ENCODE measurements at places on chromosomes 6 and 20.
A peak's percentile ranks its signal among the peaks of the same experiment; 100 is the strongest.

- DNase-seq: no peak
These were observed 6.0 kb downstream of the TLDC2 start for GRCh38 chr20:36881888-36882287.

DNA sequence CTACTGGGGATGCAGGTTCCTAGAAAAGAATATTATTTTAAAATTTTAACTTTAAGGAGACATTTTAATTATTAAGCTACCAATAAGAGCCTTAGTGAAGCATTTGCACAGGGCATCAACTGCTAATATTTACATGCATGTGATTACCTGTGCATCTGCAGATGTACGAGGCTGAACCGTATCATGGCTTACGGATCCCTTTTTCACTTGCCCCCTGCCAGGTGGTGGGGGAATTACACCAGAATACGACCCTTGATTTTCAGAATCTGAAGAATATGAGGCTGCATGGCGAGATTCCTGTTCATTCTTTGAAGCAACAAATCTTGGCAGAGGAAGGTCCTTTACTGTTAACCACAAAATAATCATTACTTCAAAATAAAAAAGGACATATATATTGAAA, 42.7 kb downstream of the REPS1 start:
- DNase-seq: no peak

- DNase-seq: no peak
These were observed 31.6 kb upstream of the GJA10 start for GRCh38 chr6:89862698-89863097.

DNA sequence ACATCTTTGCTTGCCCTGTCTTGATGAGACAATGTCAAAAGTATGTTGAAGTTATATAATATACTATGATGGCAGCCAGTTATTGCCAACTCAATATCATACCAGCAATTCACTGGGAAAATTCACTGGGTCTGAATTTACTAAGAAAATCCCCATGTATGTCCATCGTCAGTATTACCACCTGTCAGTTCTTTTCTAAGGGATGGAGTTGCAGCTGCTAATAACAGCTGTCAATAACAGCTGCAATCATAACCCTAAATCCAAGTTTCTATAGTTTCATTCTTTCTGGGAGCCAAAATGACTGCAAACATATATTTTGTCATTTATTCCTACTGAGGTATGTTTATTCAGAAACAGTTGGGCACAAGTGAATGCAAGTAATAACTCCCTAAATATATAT, 132.6 kb upstream of the RIN2 start:
- no peak for DNase-seq

- peak; percentile 13 for DNase-seq
These were observed 824 bp downstream of the MPC1 start for GRCh38 chr6:166381733-166382499.

- DNase-seq: no peak
These were observed 176.4 kb downstream of the SOX4 start for GRCh38 chr6:21769968-21770367.

GRCh38 chr20:38271608-38272120, 11.1 kb upstream of the KIAA1755 start:
- DNase-seq: no peak

GRCh38 chr20:34215711-34216381, 25.4 kb upstream of the ASIP start:
- DNase-seq: no peak

- no peak for DNase-seq
These were observed 302.3 kb downstream of the PLCB1 start for GRCh38 chr20:8434326-8434876.

DNA sequence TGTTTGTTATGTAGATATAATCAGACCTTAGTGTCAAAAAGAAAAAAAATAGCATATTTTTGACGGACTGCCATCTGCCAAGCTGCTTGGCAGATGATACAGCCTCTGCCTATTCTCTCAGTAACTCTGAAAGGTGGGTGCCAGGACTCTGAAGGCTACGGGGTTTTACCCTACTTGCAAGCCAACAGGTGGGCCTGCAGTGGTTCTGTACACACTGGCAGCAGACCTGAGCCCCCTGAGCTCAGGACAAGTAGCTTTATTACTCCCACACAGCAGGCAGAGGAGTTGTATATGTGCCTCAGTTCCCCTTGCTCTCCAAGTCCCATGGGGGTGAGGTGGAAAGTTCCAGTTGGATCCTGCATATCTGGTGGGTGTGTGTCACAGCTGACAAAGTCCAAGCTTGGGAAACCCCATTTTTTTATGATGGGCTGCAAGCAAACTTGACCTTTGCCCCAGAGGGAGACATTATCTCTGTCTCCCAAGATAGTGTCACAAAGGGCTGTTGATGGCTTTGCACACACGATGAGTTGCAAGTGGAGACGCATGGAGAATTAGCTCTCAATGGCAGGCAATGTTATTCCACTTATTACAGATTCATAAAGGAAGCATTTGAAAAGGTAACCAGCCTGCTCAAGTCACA, 20.5 kb upstream of the AFDN start:
- no peak for DNase-seq

GRCh38 chr6:147158881-147159280, 45.3 kb upstream of the STXBP5 start:
- no peak for DNase-seq

GRCh38 chr20:8523684-8524083, 391.6 kb downstream of the PLCB1 start:
- DNase-seq: no peak

- no peak for DNase-seq
These were observed 10.1 kb downstream of the FLOT1 start for GRCh38 chr6:30732237-30732943.

DNA sequence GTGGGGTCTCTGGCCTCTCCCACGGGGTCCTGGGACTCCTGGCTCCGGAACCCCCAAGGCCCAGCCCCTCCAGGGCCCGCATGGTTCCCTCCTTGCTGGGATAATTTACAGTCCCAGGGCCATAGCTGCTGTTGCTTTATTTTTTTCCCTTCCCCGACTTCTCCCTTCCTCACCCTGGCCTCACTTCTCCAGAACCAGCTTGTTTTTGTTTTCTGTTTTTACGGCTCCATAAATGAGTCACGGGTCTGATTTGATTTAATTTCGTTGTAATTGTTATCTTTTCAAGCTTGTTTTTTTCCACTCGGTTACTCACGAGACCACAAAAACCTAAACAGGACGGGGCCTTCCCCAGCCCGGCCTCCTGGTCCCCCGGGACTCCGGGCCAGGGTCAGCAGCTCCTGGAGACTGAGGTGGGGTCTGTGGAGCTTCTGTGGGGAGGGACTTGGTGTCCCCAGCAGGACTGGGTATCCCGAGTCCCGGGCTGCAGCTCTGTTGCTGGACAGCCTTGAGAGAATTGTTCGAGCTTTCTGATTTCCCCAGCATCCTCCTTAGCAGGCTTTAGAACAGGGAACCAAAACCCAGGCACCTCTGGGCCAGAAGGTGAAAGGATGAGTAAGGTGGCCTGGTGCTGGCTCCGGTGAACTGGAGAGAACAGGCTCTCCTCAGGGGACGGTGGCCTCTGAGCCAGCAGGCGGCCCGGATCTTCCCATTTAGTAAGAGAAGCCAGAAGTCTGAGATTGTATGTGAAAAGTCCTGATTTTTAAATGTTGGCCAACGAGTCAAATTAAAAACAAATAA, 94.9 kb downstream of the CEBPB start:
- no peak for DNase-seq

GRCh38 chr6:126907312-126907711, 211.2 kb upstream of the RSPO3 start:
- no peak for DNase-seq

- no peak for DNase-seq
These were observed 275.6 kb downstream of the TENT5A start for GRCh38 chr6:81476881-81477280.

All from T-helper 22 cell (primary cell).